Esophagus squamous epithelium (tissue), 5 donors: ENCODE measurements at places on chromosomes 1 and 21.
A peak's percentile ranks its signal among the peaks of the same experiment; 100 is the strongest.

DNA sequence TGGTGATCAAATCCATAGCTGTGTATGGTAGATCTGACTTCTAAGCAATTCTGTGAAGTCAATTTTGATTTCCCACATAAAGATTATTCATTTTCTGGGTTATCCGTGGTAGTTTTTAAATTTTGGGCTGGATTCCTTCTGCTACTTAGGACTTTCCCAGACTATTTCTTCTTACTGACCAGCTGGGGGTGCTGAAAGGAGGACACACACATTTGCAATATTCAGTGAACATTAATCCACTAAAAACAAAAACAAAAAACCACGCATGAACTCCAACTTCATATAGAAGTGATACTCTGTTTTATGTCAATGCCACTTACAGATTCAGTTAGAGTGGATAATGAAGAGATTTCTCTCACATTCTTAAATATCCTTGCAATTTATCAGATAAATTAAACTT lies 105.4 kb downstream of the KCTD3 start:
- H3K4me1 ChIP-seq, result no peaks in the 10 kb centered on the region
- no peak for DNase-seq
- H3K4me3 ChIP-seq, result no peak overlapping the region
- no peaks in the 10 kb centered on the region for H3K36me3 ChIP-seq

GRCh38 chr1:199574950-199575349 lies 452.6 kb upstream of the NR5A2 start:
- no peak for DNase-seq
- H3K4me1 ChIP-seq, result no peaks in the 10 kb centered on the region
- H3K4me3 ChIP-seq, result no peak overlapping the region
- no peak overlapping the region for H3K27ac ChIP-seq
- H3K27me3 ChIP-seq, result no peaks in the 10 kb centered on the region

GRCh38 chr1:10816233-10816632 lies 19.8 kb upstream of the CASZ1 start:
- no peaks in the 10 kb centered on the region for H3K36me3 ChIP-seq
- H3K27me3 ChIP-seq, result no peaks in the 10 kb centered on the region
- H3K27ac ChIP-seq, result peak overlapping the region; percentile 86

DNA sequence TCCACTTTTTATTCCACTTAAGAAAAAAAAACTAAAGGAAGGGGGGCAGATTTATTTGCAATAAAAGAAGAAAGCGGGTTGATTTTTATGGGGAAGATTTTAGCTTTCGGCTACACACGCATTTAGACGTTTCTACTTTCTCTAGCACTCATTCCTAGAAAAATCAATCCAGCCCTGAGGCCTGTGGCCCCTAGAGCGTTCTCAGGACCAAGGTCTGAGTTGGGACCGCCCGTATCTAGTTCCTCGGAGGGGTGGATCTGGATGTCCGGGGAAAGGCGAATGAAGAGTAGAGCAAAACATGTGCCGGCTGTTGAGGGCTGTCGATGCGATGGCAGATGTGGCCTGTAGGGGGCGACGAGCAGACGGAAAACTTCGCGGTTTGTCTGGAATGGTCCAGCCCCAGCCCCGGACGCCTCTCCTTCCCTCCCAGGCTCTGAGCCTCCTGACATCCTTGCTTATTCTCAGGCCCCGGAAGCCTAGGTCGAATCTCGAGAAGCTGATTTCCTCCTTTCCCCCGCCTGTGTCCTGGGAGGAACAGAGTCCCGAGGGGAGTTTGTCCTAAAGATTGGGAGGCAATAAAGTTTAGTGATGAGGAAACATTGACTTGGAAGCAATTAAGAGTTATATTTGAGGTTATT lies 5.2 kb downstream of the FOXD3 start:
- no peak overlapping the region for H3K27ac ChIP-seq
- no peaks in the 10 kb centered on the region for H3K36me3 ChIP-seq
- no peak overlapping the region for H3K4me3 ChIP-seq
- peaks cover 47% of the 10 kb centered on the region for H3K27me3 ChIP-seq
- peaks cover 18% of the 10 kb centered on the region for H3K4me1 ChIP-seq

GRCh38 chr21:17196623-17197022 lies 316.2 kb upstream of the CXADR start:
- no peaks in the 10 kb centered on the region for H3K27me3 ChIP-seq
- DNase-seq, result no peak
- no peaks in the 10 kb centered on the region for H3K36me3 ChIP-seq
- peaks cover 4% of the 10 kb centered on the region for H3K4me1 ChIP-seq

- H3K27ac ChIP-seq, result no peak overlapping the region
- H3K36me3 ChIP-seq, result peaks cover 33% of the 10 kb centered on the region
- no peaks in the 10 kb centered on the region for H3K27me3 ChIP-seq
Measured at GRCh38 chr21:46205766-46206162, 21.5 kb upstream of the SPATC1L start.

GRCh38 chr1:205595435-205595834 lies 36.4 kb downstream of the ELK4 start:
- DNase-seq, result no peak
- no peaks in the 10 kb centered on the region for H3K36me3 ChIP-seq
- H3K4me3 ChIP-seq, result no peak overlapping the region
- H3K27me3 ChIP-seq, result no peaks in the 10 kb centered on the region

DNA sequence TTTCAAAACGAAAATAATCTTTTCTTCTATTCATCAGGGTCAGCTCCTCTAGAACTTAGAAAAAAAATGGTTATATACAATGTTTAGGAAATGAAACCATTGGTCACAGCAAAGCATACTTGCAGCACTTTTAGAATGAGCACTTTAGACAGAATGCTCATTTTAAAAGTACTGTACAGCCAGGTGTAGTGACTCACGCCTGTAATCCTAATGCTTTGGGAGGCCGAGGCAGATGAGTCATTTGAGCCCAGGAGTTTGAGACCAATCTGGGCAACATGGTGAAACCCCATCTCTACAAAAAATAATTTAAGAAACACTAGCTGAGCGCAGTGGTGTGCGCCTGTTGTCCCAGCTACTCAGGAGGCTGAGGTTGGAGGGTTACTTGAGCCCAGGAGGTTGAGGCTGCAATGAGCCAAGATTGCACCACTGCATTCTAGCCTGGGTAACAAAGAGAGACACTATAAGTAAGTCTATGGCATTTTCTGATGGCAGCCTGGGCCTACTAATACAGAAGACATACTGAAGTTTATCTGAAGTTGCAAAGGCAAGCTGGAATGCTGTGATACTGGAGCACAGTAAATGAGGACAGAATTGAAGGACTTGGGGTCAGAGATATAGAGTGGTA lies 48.9 kb upstream of the ZNF326 start:
- H3K4me3 ChIP-seq, result no peak overlapping the region
- DNase-seq, result no peak
- no peak overlapping the region for H3K27ac ChIP-seq
- no peaks in the 10 kb centered on the region for H3K36me3 ChIP-seq

DNA sequence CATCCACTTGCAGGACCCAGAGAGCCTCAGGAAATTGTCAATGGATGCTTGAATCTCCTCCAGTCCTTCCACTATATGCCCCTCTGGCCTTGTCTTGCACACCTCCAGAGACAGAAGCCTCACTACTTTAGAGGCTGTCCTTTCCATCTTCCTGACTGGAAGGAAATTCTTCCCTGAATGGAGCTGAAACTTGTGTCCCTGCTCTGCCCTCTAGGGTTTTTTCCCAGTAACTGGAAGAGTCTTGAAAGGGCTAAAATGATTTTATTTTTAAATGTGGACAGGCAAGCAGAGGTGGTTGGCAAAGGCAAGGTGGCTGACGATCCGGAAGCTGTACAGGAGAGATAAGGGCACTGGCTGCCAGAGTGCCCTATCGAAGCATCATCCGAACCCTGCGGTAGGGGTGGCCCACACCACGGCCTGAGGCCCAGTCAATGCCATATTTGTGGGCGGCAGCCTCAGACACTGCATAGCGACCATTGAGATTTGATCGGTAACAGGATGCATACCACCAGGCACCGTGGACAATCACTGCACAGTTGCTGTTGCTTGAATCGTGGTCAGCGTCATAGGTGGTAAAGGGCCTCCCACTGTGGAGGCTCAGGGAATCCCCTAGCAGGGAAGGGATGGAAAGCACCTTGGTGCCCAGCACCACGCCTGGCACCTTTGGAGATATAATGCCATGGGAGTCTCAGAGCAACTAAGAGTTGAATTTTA lies 2.3 kb upstream of the MAP3K6 start:
- H3K27ac ChIP-seq, result peak overlapping the region; percentile 100
- no peaks in the 10 kb centered on the region for H3K27me3 ChIP-seq
- H3K36me3 ChIP-seq, result peaks cover 8% of the 10 kb centered on the region
- no peak overlapping the region for H3K4me3 ChIP-seq

DNA sequence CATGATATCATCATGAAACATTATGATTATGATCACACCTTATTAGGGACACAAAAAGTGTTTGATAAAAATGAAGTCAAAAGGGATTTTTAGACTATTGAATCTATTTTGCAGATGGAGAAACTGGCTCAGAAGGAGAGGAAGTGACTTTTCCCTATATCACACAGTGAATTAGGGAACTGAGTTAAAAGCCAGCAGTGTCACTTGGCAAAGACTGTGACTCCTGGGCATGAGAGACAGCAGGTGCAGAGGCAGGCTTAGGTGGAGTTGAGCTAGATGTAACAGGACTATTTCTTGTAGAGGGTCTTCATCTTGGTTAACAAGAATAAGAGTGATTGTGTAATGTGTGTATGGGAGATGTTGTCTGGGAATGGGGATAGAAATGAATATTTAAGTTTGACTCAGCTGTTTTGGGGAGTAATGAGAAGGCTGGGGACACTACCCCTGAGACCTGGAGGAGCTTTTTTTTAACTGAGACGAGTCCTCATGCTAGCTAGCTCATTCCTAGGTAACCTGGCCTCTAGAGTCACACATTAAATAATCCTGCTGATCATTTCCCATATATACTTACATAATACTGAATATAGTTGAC lies 1.0 kb upstream of the CD84 start:
- no peak overlapping the region for H3K27ac ChIP-seq
- no peak overlapping the region for H3K4me3 ChIP-seq
- H3K36me3 ChIP-seq, result no peaks in the 10 kb centered on the region
- no peak for DNase-seq
- H3K27me3 ChIP-seq, result no peaks in the 10 kb centered on the region

DNA sequence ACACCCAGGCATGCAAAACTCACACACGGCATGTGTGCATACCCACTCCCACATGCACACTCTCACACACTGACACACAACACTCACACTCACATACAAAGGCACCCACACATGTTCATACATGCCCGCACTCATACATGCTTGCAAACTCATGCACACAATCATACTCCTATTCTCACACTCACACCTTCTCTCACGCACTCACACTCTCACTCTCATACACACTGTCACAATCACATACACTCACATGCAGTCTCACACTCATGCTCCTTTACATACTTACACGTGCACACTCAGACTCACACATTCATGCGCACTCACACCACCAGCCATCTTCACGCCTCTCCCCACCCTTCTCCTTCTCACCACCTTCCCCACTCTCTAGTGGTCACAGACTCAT lies 3.1 kb downstream of the SLC5A9 start:
- no peak overlapping the region for H3K27ac ChIP-seq
- no peak for DNase-seq
- no peaks in the 10 kb centered on the region for H3K36me3 ChIP-seq
- peaks cover 45% of the 10 kb centered on the region for H3K27me3 ChIP-seq

DNA sequence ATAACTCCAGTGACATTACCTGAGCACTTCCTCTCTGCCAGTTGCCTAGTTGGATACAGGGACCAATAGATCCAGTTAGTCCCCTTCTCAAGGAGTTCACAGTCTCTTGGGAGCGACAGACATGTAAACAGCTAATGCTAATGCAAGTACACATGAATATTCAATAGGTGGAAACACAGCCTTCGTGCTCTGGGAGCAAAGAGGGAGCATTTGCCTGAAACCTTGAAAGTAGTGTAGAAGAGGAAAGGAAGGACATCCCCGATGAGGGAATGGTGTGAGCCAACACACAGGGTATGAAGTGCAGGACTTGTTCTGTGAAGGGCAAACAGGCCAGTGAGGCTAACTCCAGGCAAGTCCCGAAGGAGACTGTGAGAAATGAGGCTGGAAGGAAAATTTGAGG lies 3.8 kb upstream of the TMEM222 start:
- peaks cover 25% of the 10 kb centered on the region for H3K4me1 ChIP-seq
- H3K4me3 ChIP-seq, result no peak overlapping the region
- no peaks in the 10 kb centered on the region for H3K27me3 ChIP-seq
- H3K36me3 ChIP-seq, result no peaks in the 10 kb centered on the region
- no peak for DNase-seq

DNA sequence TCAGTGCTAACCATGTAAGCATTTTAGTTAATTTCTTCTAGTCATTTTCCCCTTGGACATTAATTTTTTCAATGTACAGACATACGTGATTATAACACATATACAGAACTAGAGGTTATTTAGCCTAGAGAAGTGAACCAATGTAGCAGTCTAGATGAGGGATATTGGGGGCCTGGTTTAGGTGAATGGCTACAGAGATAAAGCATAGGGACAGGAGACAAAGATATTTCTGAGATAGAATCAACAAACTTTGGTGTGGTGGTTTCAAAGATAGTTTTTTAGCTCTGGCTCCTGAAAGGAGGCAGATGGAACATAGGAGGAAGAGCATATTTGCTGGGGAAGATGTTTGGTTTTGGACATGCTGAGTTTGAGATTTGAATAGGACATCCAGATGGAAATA lies 23.0 kb downstream of the RLF start:
- no peak overlapping the region for H3K4me3 ChIP-seq
- H3K27me3 ChIP-seq, result no peaks in the 10 kb centered on the region
- H3K4me1 ChIP-seq, result peaks cover 11% of the 10 kb centered on the region
- no peaks in the 10 kb centered on the region for H3K36me3 ChIP-seq
- no peak overlapping the region for H3K27ac ChIP-seq
- no peak for DNase-seq

DNA sequence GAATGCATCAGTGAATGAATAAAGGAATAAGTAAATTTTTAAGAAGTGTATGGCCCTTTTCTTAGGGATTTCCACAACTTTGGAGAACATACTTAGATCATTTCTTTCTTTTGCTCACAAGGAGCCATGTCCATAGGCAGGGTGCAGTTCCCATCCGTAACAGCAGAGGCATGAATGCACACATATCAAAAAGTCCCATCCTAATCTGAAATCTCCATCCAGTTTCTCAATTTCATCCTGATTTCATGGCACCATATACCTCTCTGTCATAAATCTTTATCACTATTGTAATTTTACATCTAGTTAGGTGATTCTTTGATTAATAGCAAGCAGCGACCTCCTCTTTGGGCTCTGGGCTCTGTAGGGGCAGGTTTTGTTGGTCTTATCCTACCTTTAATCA lies 359.2 kb downstream of the RRAGC start:
- H3K27ac ChIP-seq, result no peak overlapping the region
- no peak overlapping the region for H3K4me3 ChIP-seq
- no peaks in the 10 kb centered on the region for H3K27me3 ChIP-seq
- no peaks in the 10 kb centered on the region for H3K4me1 ChIP-seq
- no peaks in the 10 kb centered on the region for H3K36me3 ChIP-seq

GRCh38 chr1:6634371-6635052 lies 9.8 kb downstream of the THAP3 start:
- no peak for DNase-seq
- no peak overlapping the region for H3K4me3 ChIP-seq
- H3K36me3 ChIP-seq, result peaks cover 30% of the 10 kb centered on the region
- H3K4me1 ChIP-seq, result no peaks in the 10 kb centered on the region
- peak overlapping the region; percentile 9 for H3K27ac ChIP-seq
- H3K27me3 ChIP-seq, result no peaks in the 10 kb centered on the region
